ENCODE measurements at places on chromosomes 3 and 15. TPM values are rescaled to one million over a fixed set of nuclear protein-coding genes. Genes with fewer than 3 reads are reported as not detected.

KLF15 gene
- total RNA-seq, result 4.1 TPM

SLC7A14 gene
- 1.3 TPM for total RNA-seq

CCDC54 gene
- total RNA-seq, result not detected

GRCh38 chr3:31561891-31562290 is 29.2 kb downstream of the STT3B start:
- no peak overlapping the region for H3K27ac ChIP-seq
- no peaks in the 10 kb centered on the region for H3K36me3 ChIP-seq
- H3K4me1 ChIP-seq, result no peaks in the 10 kb centered on the region
- no peak overlapping the region for H3K4me3 ChIP-seq

GRCh38 chr3:98565237-98565643 is 28.2 kb downstream of the CPOX start:
- H3K27me3 ChIP-seq, result no peaks in the 10 kb centered on the region
- no peaks in the 10 kb centered on the region for H3K36me3 ChIP-seq
- no peak overlapping the region for H3K27ac ChIP-seq
- no peak for DNase-seq
- H3K4me3 ChIP-seq, result no peak overlapping the region
- H3K4me1 ChIP-seq, result no peaks in the 10 kb centered on the region

GRCh38 chr15:77783636-77784035 is 150.9 kb upstream of the LINGO1 start:
- H3K36me3 ChIP-seq, result no peaks in the 10 kb centered on the region
- no peak overlapping the region for H3K4me3 ChIP-seq
- H3K27me3 ChIP-seq, result no peaks in the 10 kb centered on the region
- no peak for DNase-seq
- H3K27ac ChIP-seq, result no peak overlapping the region

Data from fibroblast of lung (primary cell).